Retinal pigment epithelial cell (primary cell): ENCODE measurements at places on chromosomes 16 and 17.

- DNase-seq, result no peak
Measured at GRCh38 chr17:15501793-15502192, 34.4 kb upstream of the CDRT4 start.

DNA sequence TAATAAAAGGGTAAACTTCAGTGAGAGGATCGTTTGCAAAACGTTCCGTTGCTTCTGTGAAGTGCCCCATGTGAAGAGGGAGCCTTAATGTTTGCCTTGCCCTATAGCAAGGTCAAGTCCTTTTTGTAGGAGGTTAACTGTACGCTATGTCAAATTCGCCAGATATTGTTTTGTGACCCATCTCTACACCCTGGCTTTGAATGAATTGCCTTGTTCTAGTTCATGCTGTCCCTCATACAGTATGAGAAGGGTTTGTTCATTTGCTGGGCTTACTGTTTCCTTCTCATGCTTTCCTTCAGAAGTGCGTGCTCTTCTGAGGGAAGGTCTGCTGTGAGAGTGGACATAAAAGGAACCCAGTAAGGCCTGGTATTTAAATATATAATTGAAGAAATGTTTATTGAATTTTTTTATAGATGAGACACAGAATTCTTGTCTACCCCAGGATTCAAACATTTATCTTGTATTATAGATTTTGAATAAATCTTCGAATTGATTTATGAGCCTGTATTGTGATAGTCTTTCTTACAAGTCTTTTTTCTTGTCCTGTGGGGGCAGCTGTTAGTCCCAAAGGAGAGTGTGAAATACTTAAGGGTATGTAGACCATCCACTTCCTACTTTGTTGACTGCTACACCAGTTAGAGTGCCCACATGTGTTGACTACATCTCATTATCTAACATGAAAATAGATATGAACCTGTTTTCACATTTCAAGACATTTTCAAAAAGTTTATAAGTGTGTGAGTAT lies 1.7 kb downstream of the MAP3K3 start:
- DNase-seq, result no peak

GRCh38 chr16:59212492-59213024 lies 478.4 kb upstream of the GOT2 start:
- no peak for DNase-seq

- no peak for DNase-seq
Measured at GRCh38 chr16:72188541-72188940, 16.6 kb upstream of the PMFBP1 start.

DNA sequence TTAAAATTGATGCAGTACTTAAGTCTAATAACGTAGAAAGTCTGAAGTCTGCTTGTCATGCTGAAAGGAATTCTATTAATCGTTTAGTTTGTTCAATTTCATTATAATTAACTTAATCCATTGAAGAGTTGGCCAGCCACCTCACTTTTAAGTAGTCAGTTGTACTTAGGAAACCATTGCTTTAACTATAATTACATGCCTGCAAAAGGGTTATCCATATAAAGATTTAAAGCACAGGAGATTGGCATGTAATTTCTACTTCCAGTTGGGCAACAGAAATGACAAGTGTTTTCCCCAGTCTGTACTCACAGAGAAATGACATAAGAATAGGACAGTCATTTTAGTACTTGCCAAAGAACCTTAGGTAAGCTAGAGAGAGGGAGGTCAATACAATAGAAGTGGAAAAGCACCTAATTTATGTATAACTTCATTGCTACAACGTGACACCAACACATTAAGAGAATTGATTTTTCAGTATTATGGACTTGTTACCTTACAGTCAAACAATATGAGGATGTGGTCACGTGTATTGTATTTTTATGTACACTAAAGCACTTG lies 3.7 kb upstream of the USP32 start:
- DNase-seq, result peak; percentile 80

DNA sequence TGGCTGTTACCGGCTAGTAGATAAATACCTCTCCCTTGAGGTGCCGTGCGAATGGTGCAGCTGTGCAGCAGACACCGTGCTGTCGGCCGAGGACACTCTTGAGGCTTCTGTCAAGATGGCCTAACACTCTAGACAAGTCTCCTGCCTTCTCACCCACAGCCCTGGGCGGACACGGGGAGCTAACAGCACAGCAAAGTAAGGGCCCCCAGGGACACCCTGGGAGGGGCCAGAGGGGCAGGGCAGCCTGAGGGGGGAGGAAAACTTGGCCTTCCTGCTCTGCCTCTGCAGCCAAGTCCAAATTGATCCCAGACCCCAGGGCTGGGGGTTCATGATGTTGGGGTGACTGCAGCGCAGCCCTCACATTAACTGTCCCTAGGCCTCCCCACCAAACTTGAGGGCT lies 210.2 kb downstream of the RPTOR start:
- DNase-seq, result no peak

DNA sequence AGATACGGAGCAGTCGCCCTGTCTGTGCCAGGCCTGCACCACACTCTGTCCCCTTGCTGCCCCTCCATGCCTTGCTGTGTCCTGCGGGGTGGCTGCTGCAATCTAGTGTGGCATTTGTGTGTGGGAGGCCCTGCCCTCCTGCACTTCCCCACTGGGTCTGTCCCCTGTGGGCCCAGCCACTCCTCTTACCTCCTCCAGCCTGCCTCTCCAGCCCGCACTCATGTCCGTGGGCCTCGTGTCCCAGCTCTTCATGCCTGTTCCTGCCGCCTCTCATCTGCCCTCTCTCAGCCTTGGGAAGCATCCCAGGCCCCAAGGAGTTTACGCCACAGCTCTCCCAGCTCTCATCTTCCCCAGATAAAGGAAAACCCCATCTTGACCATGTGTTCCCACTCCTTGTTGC lies 26.6 kb downstream of the CRAMP1 start:
- no peak for DNase-seq

GRCh38 chr17:67620636-67621035 lies 97.1 kb upstream of the NOL11 start:
- no peak for DNase-seq

DNA sequence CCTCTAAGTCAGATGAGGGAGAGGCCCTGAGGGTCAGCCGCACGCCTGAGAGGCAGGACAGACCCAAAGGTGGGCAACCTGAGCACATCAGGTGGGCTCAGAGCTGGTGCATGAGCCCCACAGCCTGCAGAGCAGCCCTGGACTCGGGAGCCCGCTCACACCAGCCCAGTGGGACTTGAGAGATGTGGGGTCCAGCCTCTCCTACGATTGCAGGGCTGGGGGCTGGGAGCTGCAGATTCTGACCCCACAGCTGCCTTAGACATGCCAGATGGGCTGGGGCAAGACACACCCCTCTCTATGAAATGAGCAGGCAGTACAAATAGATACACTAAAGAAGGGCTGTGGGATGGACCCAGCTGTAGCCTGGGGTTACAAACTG lies 77.1 kb upstream of the RBL2 start:
- no peak for DNase-seq

DNA sequence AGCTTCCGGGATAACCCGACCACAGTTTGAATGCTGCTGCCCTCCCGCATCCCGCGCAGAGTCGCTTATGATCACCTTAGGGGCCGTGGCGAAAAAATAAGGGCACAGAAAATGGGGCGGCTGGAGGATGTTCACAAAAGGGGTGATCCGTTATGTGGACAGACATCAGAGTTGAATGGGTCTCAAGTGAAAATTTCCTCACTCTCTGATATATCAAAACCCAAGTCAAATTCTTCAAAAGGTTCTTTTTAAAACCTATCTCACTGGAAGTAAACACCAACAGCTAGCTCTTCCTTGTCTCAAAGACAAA lies 400 bp upstream of the CEP112 start:
- no peak for DNase-seq

- DNase-seq, result no peak
Measured at GRCh38 chr17:29574732-29575510, 6.4 kb downstream of the TP53I13 start.

- no peak for DNase-seq
Measured at GRCh38 chr17:74806334-74806733, 30.2 kb upstream of the NAT9 start.

- no peak for DNase-seq
Measured at GRCh38 chr17:67335245-67335835, 31.0 kb downstream of the PSMD12 start.

- DNase-seq, result no peak
Measured at GRCh38 chr16:3655030-3655395, 522 bp downstream of the DNASE1 start.

- no peak for DNase-seq
Measured at GRCh38 chr16:89201439-89202377, 1.4 kb upstream of the SLC22A31 start.

GRCh38 chr16:4936181-4936990 lies 562 bp downstream of the PPL start:
- DNase-seq, result no peak

GRCh38 chr16:23408823-23409298 lies 44.1 kb downstream of the COG7 start:
- no peak for DNase-seq

GRCh38 chr17:61002316-61002736 lies 324.7 kb downstream of the BCAS3 start:
- DNase-seq, result peak; percentile 21

- DNase-seq, result peak; percentile 93
Measured at GRCh38 chr16:75433732-75434413, 570 bp upstream of the CFDP1 start.

- no peak for DNase-seq
Measured at GRCh38 chr17:78384479-78385175, 6.2 kb downstream of the PGS1 start.

- no peak for DNase-seq
Measured at GRCh38 chr17:31663576-31663975, 195.5 kb downstream of the COPRS start.

DNA sequence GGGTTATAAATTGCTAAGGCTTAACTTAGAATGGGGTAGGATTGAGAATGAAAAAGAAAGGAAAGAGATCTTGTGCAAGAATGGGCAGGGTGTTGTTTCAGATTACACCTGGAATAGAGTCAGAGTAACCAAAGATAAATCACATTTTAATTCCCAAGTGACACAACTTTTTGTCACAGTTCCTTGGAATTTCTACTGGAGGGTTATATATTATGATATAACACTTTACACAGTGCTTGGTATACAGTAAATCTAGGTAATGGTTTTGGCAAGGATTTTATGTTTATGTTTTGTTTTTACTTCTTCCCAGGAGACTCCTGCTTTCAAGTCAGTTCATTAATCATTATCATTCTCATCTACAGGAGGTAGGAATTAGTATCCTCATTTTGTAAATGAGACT lies 115.7 kb upstream of the KCNJ16 start:
- DNase-seq, result no peak

DNA sequence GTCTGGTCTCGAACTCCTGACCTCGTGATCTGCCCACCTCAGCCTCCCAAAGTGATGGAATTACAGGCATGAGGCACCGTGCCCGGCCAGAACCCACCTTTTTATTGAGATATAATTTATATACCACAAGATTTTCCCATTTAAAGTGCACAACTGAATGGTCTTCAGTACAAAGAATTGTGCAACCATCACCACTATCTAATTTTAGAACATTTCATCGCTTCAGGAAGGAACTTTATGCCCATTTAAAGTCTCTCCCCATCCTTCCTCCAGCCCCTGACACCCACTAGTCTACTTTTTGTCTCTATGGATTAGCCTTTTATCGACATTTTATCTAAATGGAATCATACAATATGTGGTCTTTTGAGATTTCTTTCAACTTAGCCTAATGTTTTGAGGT lies 25.4 kb upstream of the HELZ start:
- DNase-seq, result no peak

DNA sequence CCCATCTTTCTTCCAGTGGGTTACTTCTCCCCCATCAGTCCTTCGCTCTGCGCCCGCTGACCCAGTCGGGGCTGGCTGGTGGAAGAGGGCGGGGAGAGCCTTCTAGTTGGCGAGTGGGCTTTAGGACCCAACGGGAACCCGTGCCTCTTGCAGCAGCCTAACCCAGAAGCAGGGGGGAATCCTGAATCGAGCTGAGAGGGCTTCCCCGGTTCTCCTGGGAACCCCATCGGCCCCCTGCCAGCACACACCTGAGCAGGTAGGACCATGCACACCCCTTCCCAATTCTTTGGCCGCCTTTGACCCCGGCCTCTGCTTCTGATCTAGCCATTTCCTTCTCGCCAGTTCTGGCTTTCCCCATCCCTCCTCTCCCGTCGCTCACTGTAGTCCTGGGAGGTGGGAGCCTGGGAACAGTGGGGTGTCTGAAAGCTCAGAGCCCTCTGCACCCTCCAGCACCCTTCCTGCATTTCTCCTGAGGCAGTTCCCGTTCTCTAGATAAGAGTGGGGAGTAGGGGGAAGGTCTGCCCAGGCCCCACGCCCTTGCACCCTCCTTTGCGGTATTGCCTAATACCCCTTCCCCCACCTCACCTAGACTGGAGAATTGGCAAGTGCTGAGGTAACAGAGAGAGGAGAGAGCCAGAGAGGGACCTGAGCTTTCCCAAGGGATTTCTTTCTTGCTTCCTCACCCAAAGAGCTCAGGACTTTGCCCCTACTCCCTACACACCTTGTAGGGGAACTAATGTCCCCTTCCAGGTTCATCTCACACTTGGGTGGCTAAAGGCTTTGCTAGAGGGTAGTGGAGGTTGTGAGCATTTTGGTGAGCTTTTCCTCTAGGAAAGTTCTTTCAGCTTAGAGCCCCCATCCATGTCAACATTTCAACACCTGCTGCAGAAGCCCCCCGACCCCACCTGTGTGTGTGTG lies at the start of gene RARA:
TSS of gene RARA (plus strand) at position 150 of the 918 bp plus-strand sequence. CDS start 22,039 bp downstream, outside the sequence.
- no peak for DNase-seq

DNA sequence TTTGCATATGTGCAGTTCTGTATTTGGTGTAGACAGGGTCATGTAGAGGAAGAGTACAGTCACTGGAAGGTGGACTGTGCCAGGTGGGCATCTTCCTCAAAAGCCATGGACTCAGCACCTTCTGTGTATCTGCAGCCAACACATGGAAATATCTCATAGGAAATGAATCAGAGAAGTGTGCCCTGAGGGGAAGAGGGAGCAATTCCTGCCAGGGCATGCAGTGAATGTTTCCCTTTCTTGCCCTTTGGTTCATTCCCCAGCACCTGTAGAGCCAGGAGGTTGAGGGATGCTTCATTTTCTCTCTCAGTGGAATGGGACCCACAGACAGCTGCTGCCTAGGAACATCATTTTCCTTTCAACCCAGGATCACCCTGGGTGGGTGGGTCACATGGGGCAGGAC lies 146.1 kb upstream of the HSBP1 start:
- DNase-seq, result no peak

DNA sequence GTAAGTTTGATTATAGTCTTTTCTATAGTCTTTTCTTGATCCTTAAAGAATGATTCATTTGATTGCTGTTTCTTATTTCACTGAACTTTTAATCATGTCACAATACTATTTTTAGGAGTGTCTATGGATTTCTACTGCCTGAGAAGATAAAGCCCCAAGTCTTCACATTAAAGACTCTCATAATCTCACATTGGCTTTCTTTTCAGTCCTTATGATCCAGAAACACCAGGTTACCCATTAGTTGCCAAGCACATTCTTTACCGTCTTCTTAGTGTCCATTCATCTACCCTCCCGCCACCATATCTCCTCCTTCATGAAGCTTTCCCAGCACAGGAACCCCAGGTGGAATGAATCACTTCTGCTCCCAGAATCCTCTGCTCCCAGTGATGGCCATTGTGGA lies 49.5 kb upstream of the MYOCD start:
- DNase-seq, result no peak

GRCh38 chr16:24198807-24199533 lies 57.2 kb upstream of the CACNG3 start:
- peak; percentile 76 for DNase-seq
